ENCODE measurements at places on chromosomes 16 and 17.

DNA sequence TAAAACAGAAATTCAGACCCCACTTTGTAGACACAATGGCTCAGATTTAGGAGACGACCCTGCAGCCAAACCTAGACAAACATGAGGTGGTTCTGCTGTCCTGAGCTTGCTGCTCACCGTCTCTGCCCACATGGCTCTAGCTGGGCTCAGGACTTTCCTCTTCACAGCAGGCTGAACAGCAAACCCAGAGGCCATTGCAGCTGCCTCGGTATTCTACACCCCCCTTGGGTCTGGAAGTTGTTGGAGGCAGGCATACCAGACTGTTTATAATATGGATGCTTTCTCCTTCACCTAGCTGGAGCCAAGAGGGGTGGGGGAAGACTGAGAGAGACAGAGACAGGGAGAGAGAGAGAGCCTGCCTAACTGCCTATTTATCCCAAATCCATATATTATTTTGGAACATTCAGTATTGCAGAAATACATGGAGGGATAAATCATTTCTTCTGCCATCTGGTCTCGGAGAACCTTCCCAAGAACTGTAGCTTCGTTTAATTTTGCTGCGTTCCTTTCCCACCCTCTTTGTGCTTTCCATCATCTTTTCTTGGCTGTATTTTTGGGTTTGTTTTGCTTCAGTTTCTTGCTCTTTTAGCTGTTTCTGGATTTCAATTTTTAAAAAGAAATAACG is 628.2 kb upstream of the RBFOX1 start:
- DNase-seq: no peak

- DNase-seq: no peak
Observed at GRCh38 chr16:46899443-46900143, 15.4 kb downstream of the GPT2 start.

- DNase-seq: no peak
Observed at GRCh38 chr17:38597375-38597774, 8.4 kb downstream of the SRCIN1 start.

- no peak for DNase-seq
Observed at GRCh38 chr16:85289760-85290625, 177.7 kb upstream of the CIBAR2 start.

DNA sequence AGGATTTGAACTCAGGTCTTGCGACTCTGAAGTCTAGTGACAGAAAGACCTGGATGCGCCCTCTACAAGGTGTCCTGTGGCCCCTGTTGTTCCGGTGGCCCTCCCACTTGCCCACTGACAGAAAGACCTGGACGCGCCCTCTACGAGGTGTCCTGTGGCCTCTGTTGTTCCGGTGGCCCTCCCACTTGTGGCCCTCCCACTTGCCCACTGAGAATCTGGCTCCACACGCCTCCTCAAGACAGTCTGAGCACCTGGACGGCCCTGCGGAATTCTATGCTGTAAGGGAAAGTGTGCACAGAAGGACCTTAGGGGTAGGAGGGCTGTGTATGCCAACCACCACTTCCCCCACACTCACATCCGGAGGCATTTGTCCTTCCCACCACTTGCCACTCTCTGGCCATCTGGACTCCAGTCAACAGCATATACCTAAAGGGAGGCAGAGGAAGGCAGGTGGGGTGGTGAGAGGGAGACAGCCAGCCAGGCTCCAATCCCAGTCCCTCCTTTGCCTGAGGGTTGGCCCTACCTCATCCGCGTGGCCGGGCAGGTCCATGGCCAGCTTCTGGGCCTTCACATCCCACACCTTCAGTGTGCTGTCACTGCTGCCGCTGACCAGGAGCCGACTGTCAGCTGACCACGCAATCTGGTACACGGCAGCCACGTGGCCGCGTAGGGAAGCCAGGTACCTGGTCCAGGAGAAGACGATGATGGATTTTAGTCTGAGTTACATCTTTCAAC is 9.1 kb downstream of the NLE1 start:
- DNase-seq: no peak

- DNase-seq: no peak
Observed at GRCh38 chr17:13626703-13627102, 25.0 kb upstream of the HS3ST3A1 start.
